ENCODE measurements at places on chromosomes 5 and 9.
A peak's percentile ranks its signal among the peaks of the same experiment; 100 is the strongest.

GRCh38 chr5:166860426-166860825 lies 1431.0 kb upstream of the WWC1 start:
- no peak for DNase-seq

- no peak for DNase-seq
Observed at GRCh38 chr5:128965011-128965637, at the start of gene SLC27A6. Gene SLC27A6 (plus strand): TSS chr5:128965488. CDS start chr5:128966138, 650 bp downstream.

- DNase-seq, result no peak
Observed at GRCh38 chr9:96080364-96080763, 204.9 kb downstream of the ERCC6L2 start.

- DNase-seq, result no peak
Observed at GRCh38 chr5:164747371-164747770, 1242.0 kb downstream of the MAT2B start.

DNA sequence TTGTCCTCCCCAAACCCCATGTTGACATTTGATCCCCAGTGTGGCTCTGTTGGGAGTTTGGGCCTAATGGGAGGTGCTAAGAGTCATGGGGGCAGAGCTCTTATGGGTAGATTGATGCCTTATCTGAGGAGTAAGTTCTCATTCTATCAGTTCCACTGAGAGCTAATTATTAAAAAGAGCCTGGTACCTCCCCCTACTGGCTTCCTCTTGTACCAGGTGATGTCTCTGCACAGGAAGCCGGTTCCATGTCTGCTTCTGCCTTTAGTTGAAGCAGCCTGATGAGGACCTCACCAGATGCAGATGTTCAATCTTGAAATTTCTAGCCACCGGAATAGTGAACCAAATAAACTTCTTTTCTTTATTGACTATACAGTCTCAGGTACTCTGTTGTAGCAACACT lies 10.8 kb downstream of the GABRB2 start:
- DNase-seq, result no peak

DNA sequence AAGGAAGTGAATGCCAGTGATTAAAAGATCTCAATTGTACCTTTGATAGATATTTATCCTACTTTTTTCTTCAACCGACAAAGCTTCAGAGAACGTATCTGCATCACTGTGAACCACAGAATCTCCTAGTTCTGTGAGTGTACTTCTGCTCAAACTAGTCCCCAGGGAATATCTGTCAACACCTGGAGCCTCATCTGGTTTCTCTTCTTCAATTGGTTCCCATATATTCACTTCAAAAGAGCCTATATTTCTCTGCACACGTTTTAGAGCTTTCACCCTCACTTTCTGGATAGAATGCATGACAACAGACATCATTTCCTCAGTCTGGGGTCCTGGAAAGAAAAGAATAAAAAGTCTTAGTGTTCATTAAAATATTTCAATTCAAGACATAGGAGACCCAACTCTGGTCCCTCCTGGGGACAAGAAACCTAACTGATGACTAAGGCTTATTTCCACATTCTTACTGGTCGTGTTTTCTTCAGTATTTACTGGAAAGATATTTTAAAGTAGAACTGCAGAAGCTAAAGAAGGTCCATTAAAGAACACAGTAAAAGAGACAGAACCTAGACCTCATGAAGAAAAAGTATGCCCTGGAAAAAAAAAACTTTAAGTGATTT lies 64.3 kb downstream of the CPLANE1 start:
- DNase-seq, result no peak

DNA sequence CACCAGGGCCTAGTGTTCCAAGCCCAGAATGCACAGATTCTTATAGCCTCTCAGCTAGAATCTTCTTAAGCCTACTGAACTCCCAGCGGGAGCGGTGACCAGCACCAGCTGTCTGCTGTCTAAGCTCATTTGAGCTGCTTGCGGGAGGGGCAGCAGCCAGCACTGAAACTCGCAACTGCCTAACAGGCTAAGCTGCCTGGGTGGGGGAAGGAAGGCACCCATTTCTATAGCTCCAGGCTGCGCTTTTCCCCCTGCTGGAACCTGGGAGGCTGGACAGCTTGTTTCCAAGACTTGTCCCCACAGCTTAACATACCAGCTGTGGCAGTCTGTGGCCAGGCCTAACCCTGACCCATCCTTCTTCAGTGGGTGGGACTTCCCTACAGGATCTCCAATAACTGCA lies 512.9 kb downstream of the EFNA5 start:
- no peak for DNase-seq

- no peak for DNase-seq
Observed at GRCh38 chr9:133785753-133786370, 47.7 kb upstream of the SARDH start.

DNA sequence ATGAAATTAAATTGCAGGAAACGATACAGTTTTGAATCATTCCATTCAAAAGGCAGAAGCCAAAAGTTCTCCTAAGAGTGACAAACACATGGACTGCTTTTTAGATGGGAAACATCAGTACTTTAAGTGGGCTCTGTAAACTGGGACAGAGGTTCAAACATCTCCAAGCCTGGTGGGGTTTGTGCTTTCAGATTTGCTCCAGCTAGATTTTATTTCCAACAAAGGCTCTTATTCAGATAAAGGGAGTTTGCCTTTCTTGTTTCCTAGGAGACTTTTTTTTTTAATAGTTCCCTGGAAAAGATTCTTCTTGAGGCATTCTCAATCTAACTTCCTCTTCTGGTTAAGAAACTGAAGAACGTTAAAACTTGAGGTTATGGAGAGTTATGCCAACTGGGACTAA lies 277.6 kb downstream of the TMEM38B start:
- no peak for DNase-seq

DNA sequence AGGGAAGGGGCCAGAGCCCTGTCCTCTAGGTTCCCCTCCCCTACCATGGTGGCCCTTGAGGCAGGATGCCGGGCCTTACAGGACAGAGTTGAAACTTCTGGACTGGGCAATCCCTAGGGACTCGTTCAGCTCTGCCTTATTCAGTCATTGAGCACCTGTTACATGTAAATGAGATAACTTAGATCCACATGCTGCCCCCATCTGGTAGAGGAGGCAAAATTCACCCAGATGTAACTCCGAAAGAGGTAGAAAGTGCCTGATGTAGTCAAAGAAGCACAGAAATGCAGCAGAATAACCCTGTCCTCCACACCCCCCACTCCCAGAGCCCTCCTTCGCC lies 1.5 kb downstream of the GGTA1 start:
- DNase-seq, result peak; percentile 3

DNA sequence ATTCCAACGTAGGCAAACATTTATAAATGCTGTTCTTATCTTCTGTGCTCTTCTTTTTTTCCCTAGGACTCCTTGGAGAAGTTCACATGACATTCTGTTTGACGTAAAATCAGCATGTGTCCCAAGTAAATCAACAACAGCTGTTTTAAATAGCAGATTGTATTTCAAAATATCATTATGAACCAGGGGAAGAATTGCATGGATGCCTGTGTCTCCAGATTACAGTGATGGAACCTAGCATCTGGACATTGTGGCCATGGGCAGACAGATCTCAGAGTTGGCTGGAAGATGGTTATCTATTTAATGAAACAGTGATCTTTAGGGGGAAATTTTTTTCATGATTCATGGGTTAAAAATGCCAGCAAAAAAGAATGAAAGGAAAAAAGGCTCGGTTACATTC lies 222.0 kb downstream of the MAN2A1 start:
- no peak for DNase-seq

DNA sequence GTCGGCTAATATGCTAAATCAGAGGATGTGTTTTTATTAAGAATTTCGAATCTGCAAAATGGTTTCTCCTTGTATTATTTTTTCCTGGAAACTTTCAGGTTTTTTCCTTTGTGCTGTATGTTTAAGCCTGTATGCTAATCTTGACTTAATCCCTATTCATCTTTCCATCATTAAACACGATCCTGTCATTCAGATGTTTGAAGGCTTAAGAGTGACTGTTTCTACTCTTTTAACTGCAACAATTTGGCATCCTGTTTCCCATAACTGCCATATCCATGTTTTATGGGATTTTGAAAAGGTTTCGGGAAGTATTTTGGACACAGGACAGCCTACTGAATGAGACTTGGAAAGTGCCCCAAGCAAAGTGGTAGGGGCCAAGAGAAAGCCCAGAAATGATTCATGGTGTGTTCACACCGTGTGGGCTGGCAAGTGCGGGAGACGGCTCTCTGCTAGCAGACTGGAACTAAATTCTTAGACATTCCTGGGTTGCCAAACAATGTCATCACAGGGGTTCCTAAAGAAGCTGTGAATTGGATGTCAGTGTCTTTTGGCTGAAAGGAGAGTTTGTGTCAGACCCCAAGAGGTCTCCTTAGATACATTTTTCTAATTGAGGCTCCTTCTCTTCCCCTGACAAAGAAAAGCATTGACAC lies 125.4 kb upstream of the ADAMTS16 start:
- DNase-seq, result no peak

- DNase-seq, result no peak
Observed at GRCh38 chr9:14205463-14205862, 108.5 kb downstream of the NFIB start.

GRCh38 chr5:59773294-59773693 lies 120.2 kb downstream of the PDE4D start:
- no peak for DNase-seq

DNA sequence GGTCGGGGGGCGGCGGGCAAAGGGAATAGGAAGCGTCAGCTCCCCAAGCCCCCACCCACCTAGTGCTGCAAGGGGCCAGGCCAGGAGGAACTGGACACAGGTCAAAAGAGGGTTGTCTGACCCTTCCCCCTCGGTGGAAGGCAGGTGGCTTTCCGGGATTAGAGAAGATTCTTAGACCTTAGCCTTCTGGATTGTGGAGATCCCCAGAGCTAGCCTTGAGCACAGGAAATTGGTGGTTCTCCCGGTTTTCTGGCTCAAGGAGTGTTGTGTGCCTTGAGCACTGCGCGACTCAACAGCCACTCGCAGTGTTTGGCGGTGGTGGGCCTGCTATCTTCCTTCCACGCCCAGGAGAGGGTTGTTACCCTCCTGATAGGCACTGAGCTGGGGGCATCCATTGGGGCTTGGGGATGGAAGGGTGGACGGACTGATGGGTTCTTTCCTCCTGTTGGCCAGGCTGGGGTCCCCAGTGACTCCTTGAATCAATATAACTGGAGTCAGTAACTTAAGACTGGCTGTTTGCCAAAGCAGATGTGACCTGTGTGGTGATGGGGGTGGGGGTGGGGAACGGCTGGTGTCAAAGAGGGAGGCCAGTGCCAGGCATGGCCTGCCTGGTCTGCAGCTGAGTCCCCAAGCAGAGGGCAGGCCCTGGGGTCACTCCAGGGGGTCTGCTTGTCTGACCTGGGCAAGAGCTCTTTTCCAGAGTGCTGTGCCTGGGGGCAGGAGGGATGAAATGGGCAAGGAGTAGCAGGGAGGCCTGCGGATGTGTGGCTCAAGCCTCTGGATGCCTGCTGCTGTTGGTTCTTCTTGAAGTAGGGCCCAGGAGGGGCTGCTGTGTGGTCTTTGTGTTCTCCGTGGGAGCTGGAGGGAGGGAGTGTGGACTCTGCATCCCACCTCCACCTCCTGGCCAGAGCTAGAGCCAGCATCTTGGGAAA lies 2.1 kb downstream of the FGF18 start:
- no peak for DNase-seq

DNA sequence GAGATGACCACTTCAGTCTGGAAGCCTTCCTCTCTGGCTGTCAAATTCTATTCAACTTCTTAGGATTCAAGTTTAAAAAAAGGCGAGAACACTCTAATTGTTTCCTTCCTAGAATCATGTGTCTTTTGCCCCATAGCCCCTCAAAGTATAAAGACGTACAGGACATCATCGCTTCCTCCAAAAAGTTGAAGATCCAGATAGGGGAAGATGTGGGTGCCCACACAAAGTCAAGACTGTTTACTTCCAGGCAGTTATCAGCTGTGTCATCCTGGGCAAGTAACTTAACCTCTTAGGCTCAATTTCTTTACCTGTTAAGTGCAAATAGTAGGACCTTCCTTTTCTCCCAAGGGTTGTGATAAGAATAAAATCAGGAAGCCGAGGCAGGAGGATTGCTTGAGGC lies 40.1 kb downstream of the PPARGC1B start:
- DNase-seq, result no peak

DNA sequence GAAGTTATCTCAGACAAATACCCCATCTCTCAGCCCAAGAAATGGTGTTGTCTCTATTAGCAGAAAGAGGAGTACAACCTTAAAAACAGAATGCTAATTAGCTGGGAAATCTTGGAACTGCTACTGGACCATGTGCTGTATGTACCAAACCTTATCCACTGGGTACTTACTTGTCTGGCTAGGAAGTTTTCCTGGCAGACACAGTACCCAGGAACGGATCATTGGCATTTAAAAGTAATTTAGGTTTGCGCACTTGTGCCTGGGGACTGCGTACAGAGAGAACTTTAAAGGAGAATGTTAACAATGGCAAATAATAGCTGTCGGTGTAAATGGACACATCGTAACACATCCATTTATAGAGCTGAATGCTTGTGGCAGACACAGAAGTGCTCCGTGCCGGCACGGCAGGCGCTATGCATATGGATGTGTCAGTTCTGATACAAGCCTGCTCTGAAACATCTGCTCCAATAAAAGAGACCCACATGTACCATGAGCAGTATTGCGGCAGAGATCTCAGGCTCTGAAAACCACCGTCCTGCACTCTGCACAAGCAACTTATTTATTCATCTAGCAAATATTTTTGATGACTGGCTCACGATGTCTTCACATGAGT lies 290.6 kb upstream of the PANK3 start:
- no peak for DNase-seq

DNA sequence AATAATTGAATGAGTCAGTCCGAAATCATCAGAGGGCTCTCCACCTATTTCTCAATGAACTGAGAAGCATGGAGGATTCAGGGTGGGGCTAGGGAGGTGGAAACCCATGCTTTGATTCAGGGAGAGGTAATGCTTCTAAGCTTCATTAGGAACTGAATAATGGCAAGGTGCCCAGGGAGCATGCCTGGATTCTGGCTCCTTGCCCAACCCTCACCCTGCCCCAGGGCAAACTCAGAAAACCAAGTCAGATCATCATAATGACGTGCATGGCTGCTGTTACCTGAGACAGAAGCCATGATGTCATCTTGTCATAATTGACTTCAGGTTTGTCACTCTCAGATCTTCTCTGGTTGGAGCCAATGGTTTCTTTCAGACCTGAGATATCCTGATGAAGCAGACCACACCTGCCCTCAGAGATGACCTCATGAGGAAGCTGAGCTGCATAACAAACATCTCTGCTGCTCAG lies 199.6 kb downstream of the SYK start:
- DNase-seq, result no peak

DNA sequence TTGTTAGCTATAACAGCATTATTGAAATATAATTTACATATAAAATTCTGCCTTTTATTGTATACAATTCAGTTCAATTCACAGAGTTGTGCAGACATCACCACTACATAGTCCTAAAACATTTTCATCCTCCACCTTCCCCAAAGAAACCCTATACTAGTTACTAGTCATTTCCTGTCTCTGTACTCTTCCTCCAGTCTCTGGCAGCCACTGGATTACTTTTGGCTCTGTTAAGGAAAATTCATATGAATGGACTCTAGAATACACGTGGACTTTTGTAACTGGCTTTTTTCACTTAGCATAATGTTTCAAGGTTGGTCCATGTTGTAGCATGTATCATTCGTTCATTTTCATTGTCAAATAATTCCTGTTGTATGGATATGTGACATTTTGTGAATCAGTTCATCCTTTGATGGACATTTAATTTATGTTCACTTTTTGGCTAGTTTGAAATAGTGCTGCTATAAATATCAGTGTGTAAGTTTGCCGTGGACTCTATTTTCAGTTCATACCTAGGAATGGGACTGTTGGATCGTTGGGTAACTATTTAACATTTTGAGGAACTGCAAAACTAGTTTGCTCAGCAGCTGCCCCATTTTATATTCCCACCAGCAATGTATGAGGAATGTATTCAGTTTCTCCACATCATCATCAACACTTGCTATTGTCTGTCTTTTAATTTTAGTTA lies 9.7 kb downstream of the ICE1 start:
- DNase-seq, result no peak

Data from stimulated activated CD4-positive, alpha-beta T cell treated with anti-CD3 and anti-CD28 coated beads, TNF-alpha, amount 100 ng/mL, for 4 hours (primary cell).